ENCODE measurements at places on chromosomes 7 and 10.
A peak's percentile ranks its signal among the peaks of the same experiment; 100 is the strongest.

- DNase-seq, result no peak
Observed at GRCh38 chr7:139673230-139673629, 104.6 kb downstream of the HIPK2 start.

- DNase-seq, result no peak
Observed at GRCh38 chr10:119336599-119336998, 129.2 kb downstream of the GRK5 start.

- no peak for DNase-seq
Observed at GRCh38 chr10:121947343-121948330, 19.8 kb upstream of the ATE1 start.

DNA sequence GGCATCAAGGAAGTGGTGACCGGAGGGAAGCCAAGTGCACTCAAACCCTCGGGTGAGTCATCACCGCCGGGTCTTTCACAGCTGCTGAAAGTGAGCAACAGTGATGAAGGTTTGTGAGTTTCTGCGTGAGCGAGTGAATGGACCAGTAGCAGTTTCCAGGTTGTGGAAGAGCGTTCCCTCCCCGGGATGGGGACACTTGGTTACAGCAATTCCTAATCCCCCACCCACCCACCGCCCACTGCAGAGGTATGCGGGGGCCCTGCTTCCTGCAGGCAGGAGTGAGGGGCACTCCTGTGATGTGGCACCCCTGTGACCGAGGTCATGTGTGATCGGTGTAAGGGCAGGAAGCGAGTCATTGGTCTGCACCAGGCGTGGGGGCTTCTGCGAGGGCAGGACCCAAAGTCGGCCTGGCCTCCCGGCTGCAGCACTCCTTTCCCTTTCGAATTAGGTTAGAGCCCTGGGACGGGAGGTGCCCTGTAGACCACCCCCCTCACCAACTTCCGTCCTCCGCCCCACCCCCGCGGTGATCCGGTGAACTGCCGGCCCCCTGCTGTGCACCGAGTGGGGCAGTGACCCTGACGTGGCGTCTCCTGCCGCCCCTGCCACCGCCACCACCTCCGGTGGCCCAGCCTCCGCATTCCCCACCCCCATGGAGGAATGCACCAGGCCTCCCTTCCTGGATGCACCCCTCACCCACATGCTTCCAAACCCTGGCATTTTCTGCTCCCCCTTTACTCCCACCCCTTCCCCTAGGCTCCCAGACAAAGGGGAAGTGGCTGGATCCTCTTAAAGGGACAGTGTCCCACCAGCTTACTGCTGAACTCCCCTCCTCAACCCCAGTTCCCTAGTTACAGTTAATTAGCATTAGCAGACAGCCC is 10.9 kb downstream of the LIMK1 start:
- DNase-seq, result peak; percentile 84

DNA sequence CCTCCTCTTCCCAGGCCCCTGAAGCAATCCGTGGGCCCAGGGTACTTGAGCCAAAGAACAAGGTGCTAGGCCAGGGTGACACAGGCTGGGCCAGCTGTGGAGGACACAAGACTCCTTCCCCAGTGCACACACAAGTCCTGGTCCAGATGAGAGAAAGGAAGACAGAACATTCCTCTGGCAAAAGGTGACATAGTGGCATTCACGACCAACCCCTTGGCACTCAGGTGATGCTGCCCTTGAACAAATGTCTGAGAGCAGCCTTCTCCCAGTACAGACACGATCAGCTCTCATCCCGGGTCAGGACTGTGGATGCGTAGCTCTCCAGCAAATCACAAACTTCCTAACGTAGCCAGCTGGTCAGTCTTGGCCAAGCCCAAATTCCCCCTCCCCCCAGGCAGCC is 118.5 kb downstream of the OAT start:
- no peak for DNase-seq

- DNase-seq, result no peak
Observed at GRCh38 chr10:112746329-112746728, 203.7 kb upstream of the TCF7L2 start.

GRCh38 chr10:62734781-62735463 is 69.6 kb upstream of the ADO start:
- DNase-seq, result no peak

DNA sequence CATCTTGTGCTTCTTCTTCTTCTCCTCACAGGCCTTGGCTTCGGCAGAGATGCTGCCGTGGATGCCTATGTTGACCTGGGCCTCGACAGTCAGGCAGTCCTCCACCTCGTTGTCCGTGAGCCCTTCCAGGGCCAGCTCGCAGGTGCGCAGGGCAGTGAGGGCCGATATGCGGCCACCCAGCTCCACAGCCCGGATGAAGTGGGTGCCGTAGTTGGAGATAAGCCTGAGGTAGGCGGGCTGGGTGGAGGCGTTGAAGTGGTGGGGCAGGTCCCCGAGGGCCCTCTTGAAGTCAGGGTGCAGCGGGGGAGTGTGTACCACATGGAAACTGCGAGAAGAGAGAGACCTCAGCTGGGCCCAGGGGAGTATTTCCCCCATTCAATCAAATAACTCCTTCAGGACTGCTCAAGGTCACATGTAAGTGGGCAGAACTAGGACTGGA is 3.7 kb downstream of the PRF1 start:
- no peak for DNase-seq

DNA sequence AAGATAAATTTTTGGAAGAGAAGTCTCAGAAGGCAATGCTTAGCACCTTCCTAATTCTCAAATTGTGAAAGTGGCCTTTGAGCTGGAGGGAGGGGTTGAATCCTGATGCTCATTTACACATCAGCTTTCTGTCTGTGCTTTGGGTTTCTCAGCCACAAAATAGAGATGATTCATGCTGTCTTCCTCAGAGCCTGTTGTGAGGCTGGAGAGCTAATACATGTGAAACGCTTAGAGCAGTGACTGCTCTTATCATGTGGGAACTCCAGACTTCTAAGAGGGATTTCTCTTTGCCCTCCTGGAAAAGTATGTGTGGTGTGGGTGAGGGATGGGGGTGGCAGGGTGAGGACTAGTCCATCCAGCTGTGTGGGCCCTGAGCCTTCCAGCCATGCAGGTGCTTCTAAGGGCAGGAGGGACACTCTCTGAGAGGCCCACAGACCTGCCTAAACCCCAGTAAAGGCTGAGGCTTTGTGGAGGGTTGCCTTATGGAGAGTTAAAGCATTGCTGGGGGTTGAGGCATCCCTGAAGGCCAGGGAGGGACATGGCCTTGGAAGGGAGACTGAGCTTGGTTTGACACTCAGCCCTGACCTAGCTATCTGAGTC is 4.8 kb upstream of the EVX1 start:
- no peak for DNase-seq

- no peak for DNase-seq
Observed at GRCh38 chr7:20438248-20438647, 107.5 kb downstream of the ITGB8 start.

- no peak for DNase-seq
Observed at GRCh38 chr10:131920151-131920550, 19.3 kb downstream of the PPP2R2D start.

- peak; percentile 46 for DNase-seq
Observed at GRCh38 chr7:100675105-100675451, 1.5 kb downstream of the GNB2 start.

GRCh38 chr10:116198676-116199035 is 74.3 kb downstream of the GFRA1 start:
- no peak for DNase-seq

DNA sequence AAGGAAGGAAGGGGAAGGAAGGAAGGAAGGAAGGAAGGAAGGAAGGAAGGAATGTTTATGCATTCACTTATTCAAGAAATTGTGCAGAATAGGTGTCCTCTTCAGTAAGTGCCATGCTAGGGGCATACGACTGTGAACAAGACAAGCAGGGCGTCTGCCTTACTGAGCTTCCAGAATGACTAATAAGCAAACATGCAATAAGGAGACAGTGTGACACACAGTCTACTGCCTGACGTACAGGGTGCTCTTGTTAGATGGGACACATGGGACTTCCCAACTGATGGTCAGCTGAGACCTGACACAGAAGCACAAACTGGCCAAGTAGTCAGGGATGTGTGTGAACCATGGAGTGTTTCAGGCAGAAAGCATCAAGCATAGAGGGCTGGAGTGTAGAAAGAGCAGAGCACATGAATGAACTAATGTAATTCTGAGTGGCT is 18.2 kb downstream of the DNAJC12 start:
- no peak for DNase-seq

- DNase-seq, result no peak
Observed at GRCh38 chr10:60170250-60170649, 219.4 kb downstream of the ANK3 start.

- no peak for DNase-seq
Observed at GRCh38 chr10:95477175-95477520, 84.0 kb downstream of the SORBS1 start.

- DNase-seq, result peak; percentile 84
Observed at GRCh38 chr10:88934900-88935672, 17.5 kb downstream of the ACTA2 start.

GRCh38 chr7:98472521-98472954 is 71.6 kb upstream of the BAIAP2L1 start:
- no peak for DNase-seq

DNA sequence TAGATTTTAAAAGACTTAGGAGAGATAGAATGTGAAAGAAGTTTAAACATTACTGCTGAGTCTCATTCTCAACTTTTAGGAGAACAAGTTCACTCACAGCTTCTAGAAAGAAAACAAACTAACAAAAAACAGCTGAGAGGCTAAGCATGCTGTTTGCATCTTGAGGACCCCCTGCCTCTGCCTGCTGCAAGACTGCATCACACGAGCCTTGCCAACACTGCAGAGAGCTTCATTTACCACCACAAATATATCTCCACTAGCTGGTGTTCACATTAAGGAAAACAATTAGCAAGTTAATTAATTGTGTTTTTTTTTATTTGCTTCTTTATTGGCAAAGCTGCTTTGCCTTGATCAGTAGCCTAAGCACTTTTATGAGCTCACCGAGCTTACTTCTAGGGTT is 336.6 kb upstream of the KIAA1217 start:
- DNase-seq, result no peak

Measured in CD4-positive, alpha-beta T cell treated with Interleukin-6 for 4 hours (primary cell).